ENCODE measurements at places on chromosomes 16 and 17.

DNA sequence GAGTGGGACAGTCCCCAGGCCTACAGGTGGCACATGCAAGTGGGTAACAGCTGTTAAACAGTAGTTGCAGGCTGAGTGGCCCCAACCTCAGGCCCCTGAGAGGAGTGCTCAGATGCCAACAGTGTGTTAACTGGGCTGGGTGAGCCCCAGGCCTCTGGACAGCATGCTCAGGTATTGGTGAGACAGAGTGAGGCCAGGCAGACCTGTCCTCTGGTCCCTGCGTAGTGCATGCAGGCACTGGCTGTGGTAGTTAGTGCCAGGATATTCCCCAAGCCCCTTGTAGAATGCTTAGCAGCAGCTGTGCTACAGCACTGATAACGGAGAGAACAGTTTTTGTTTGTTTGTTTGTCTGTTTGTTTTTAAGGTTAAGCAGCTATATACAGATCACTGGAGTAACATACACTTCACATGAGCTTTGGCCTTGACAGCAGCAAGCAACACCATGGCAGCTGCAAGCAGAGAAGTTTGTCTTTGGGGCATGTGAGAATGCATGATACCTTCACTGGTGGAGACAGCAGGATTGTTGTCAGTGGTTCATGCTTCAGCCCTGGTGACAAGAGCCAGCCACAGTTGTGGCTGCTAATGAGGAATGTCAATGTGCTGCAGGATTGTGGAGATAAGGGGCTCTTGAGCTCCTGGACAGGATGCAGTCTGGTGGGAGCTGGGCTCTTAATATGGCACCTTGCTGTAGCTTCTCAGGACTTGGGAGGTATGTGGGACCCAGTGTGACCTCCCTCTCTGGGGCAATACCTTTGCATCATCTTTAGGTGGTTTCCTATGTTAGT, 614.4 kb downstream of the CDH11 start:
- no peak for DNase-seq

DNA sequence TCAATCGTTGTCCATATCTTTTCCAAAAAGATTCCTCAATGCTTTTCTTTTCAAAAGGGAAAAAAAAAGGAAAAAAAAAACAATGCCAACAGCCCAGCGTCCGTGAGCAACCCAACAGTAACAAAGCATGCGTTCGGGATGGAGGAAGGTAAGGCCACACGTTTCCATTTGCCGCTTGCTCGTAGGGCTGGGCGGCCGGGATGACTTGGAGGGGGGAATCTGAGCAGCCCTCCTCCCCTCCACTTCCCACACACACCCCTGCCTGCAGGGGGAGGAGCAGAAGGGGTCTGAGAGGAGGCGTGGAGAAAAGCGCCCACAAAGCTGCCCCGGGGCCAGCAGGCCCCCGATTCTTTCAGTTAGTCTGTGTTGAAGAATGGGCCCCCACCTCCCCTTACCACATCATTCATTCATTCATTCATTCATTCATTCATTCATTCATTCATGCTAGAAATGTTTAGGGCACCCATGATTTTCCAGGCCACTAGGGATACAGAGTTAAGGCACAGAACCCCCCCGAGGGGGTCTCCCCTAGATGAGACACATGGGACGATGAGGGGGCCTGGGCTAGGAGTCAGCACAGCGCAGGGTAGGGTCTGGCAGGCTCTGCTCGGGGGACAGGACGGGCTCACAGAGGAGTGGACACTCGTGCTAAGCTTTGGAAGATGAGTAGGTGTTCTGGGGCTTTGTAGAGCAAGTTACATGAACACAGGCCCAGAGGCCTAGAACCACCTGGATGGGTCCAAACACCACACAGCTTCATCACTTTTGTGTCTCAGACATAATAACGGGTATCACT, 10.9 kb upstream of the TBX2 start:
- no peak for DNase-seq

DNA sequence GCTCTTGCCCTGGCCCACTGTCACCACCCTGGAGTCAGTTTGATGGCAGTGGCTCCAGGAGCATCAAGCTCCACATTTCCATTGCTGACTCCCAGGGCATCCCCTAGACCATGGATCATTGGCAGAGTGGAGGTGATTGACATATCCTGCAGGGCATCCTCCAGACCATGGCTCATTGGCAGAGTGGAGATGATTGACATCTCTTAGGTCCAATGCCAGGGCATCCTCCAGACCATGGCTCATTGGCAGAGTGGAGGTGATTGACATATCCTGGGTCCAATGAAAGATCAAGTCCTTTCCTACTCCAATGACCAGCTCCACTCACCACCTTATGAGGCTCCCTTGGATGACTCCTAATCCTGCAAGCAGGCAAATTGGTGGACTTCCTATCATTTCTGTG, 174.3 kb upstream of the NLRP1 start:
- DNase-seq: peak; percentile 12

DNA sequence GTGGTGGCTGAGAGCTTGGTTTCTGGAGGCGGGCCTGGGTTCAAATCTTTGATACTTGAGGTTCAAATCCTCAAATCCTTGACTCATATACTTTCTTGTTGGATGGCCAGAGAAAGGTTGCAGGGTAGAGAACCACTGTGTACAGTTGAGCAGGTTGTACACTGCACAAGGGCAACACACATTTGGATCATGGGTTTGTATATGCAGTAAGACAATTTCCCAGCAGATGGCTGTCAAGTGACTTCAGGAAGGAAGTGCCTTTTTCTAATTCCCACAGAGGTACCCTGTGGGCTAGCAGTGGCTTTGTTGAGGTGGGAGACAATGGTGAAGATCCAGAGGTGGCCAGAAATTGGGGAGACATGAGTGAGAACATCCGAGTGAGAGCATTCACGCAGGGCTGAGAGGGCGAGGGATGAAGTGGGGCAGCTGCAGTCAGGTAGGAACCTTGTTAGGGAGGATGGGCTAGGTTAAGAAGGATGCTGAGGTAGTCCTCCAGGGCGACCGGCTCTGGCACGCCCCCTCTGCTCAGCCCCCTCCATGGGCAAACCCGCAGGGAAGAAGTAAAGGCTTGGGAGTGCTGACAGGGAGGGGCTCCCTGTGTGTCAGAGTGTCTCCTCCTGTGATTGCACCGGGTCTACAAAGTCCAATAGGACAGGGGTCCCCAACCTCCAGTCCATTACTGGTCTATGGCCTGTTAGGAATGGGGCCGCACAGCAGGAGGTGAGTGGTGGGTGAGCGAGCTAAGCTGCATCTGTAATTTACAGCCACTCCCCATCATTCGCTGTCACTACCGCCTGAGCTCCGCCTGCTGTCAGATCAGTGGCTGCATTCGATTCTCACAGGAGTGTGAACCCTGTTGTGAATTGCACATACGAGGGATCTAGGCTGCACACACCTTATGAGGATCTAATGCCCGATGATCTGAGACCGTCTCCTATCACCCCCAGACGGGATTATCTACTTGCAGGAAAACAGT, 2.7 kb downstream of the C16orf89 start:
- DNase-seq: no peak

- no peak for DNase-seq
Observed at GRCh38 chr17:76873856-76874255, 5.7 kb downstream of the MGAT5B start.

- DNase-seq: peak; percentile 84
Observed at GRCh38 chr16:11328172-11329070, 16.8 kb upstream of the RMI2 start.

- DNase-seq: no peak
Observed at GRCh38 chr16:49485663-49486062, 112.1 kb downstream of the C16orf78 start.

GRCh38 chr17:39173526-39174274, 7.7 kb upstream of the ARL5C start:
- no peak for DNase-seq

DNA sequence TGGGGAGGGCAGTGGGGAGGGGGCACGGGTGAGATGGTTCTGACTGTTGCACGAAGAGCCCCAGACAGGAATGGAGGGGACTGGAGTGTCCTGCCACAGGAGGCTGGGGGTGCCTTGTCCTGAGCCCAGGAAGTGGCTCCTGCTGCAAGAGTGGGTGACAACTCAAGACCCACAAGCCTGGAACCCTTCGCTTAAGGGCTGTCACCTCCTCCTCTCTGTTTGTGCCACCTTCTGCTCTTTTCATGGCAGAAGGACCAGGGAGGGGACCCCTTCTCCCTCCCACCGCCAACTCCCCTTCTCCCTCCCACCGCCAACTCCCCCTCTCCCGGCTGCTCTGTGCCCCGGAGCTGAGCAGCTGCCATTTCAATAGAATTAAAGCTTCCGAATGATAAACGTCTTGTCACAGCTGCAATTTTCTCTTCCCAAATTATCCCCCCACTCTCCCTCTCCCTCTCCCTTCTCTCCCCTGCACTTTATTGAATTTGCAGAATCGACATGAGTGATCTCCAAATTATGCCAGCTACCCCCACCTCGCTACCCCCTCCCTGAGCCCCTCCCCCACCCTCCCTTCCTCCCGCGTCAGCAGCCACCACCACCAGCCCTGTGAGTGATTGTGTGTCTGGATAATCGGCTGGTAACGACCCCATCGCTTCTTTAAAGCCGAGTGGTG, 13.7 kb downstream of the GJD3 start:
- no peak for DNase-seq

Measured in inflammatory macrophage treated with lipopolysaccharide for 1 hour (primary cell).